ENCODE measurements at places on chromosomes 12 and 14.
A peak's percentile ranks its signal among the peaks of the same experiment; 100 is the strongest.

DNA sequence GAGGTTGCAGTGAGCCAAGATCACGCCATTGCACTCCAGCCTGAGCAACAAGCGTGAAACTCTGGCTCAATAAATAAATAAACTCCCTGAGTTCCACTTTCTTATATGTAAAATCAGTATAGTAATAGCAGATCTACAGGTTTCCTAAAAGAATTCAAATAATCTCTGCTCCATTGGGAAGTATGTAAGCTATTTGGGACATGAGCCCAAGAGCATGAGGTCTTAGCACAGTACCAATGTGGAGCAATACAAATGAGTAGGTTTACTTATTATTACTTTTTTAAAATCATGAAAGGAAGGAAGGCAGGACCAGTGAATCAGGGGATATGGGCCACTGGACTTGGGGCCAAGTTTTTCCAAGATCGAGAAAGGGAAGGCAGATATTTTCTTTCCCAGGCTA lies 216.9 kb upstream of the DIO2 start:
- DNase-seq = no peak

GRCh38 chr12:91562476-91562875 lies 379.9 kb upstream of the DCN start:
- DNase-seq = no peak

DNA sequence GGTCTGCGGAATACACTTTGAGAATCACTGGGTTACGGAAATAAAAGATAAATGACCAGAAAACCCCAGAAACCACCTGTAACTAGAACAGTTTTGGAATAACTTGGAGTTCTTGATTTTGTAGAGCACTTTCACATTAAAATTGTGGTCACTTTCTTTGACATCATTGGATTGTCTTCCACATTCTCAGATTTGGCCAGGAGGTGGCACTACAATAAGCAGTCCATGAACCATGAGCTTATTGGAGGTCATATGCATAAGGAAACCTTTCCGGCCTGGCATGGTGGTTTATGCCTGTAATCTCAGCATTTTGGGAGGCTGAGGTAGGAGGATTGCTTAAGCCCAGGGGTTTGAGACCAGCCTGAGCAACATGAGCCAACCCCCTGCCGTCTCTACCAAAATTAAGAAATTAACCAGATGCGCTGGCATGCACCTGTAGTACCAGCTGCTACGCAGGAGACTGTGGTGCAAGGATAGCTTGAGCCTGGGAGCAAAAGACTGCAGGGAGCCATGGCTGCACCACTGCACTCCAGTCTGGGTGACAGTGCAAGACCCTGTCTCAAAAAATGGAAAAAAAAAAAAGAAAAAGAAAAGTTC lies 107.7 kb upstream of the CAND1 start:
- peak; percentile 36 for DNase-seq

DNA sequence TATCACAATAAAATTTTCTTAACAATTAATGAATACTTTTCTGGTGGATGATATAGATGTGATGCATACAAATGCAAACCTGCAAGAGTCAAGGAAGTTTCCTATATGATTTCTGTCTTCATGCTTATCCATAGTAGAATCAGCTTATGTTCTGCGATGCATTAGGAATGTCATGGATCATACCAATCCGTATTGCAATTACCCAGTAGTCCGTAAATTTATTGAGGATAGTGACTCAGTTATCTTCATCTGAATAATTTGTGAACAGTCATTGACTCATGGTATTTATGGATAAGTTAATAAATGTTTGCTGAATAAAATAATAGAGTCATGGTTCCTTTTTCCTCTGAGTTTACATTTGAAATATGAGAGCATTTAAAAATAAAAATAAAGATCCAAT lies 483.4 kb downstream of the LRFN5 start:
- no peak for DNase-seq

DNA sequence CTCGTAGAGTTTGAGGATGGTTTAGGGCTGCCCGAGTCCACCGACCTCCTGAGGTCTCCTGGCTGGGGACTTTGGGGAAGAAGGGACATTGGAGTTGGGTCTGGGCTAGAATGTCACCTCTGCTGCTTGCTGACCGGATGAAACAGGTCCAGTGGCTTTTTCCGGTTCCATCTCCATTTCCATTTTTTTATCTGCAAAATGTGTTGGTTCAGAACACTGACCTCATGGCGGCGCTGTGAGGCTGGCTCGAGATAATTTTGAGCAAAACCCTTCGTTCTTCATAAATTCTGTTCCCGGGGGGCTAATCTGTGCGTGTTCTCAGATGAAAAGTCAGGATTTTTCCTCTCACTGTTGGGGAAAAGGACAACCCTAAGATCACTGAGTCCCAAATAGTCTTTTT lies 11.7 kb upstream of the MYL2 start:
- DNase-seq = no peak

DNA sequence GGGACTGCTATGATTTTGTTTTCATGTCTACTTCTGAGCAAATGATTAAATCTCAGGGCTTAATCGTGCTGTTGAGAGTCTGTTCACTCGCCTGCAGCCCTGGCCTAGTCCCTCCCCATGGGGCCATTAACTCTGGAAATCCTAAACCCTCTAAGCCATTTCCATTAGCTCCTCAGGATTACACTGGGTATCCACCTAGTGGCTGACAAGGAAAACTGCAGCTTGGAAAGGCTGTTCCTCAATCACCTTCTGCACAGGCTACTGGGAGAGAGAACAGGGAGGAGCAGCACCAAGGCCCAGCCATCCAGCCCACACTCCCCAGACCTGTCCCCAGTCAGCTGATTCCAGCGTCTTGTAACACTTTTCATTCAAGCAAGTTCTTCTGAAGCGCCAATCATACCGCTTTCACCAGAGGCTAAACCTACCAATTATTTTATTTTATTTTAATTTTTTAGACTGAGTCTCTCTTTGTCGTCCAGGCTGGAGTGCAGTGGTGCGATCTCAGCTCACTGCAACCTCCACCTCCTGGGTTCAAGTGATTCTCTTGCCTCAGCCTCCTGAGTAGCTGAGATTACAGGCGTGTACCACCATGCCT lies 48.7 kb downstream of the NEUROD4 start:
- DNase-seq = no peak

GRCh38 chr12:61070640-61071414 lies 1189.4 kb upstream of the USP15 start:
- DNase-seq = no peak

DNA sequence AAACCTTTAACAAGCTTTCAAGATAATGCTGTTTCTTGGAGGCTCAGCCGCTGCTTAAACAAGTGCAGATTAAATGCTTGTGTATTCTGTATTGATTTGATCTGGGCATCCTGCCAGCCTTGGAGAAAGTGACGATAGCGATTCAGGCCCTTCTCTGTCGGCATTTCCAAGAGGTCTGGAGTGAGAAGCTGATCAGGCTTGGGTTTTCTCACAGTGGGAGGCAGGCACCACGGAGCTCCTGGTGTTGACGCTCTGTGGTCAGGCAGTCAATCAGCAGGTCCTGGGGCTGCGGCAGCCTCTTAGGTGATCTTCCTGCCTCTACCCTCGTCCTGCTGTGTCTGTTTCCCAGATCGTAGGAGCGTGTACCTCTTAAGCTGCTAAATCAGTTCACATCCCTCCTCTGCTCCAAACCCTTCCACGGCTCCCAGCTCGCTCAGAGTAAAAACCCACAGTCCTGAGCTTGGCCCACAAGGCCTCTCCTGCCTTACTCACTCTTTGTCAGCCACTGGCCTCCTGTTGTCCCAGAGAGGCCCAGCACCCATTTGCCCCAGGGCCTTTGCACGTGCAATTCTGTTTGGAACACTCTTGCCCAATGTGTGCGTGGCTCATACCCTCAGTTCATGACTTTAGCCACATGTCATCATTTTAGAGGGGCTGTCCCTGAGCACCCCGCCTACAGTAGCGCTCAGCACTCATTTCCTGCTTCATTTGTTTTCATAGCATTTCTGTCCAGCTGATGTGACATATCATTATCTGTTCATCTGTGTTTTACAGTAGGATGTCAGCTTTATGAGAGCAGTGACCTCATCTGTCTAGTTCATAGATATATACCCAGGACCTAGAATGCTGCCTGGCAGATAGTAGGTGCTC lies 155.4 kb downstream of the AACS start:
- no peak for DNase-seq

DNA sequence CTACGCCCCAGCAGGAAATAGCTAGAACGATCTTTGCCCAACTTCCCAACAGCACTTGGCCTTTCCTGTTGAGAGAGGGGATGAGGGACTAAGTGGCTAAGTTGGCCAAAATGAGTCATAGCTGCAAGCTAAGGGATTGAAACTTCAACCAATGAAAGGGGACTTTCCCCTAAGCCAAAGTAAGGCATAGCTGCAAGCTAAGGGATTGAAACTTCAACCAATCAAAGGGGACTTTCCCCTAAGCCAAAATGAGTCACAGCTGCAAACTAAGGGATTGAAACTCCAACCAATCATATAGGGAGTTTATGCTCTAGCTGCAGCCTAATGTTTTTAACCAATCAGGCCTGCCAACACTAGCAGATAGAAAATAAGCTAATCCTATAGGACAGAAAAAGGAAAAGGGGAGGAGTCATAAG lies 100.5 kb upstream of the SSTR1 start:
- DNase-seq = no peak

- DNase-seq = no peak
These were observed 5.3 kb upstream of the PLEKHG3 start for GRCh38 chr14:64698903-64699302.

- DNase-seq = no peak
These were observed 10.2 kb downstream of the BICD1 start for GRCh38 chr12:32116897-32117296.

GRCh38 chr14:103206023-103206481 lies 82.8 kb downstream of the TNFAIP2 start:
- no peak for DNase-seq

DNA sequence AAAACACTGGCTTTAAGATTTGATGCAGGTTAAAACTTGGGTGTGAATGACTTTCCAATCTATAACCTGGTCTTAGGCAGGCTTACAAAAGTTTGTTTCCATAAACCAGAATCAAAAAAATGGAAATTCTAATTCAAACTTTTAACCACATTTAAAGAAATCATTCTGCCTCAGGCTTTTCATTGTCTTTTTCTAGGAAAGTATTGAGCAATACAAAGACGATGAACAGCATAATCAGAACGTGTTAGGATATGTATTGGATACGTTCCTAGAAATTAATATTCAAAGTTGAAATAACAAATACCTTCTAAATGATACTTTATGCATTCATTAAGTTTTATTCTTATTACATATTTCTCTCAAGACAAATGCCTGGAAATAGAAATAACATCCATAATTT lies 172.9 kb downstream of the CEP128 start:
- no peak for DNase-seq
